Lower lobe of right lung (tissue), 2 donors: ENCODE measurements at places on chromosomes 3 and 15. TPM values are rescaled to one million over a fixed set of nuclear protein-coding genes. Genes with fewer than 3 reads are reported as not detected.

The SLC22A13 gene
- 0.32 TPM for total RNA-seq

The UBA3 gene
- total RNA-seq, result 48.3 TPM

DNA sequence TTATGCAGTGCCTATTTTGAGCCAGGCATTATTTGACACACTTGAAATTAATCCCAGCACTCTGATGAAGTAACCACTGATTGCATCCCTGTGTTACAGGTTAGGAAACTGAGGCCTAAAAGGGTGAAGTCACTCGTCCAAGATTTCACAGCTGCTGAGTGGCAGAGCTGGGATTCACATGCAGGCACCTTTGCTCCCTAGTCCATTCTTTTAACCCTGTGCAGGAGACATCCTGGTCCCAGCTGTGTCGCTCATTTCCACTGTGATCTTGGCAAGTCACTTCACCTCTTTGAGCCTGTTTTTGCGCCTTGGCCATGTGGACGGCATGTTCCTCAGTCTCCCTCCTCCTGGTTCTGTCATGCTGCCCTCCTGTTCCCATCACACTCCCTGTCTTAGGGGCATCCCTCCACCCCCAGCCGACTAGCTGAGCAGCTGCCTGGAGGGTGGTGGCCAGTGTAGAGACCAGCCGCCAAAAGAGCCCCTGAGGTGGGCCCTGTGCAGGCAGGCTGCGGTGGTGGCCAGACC lies 70.6 kb downstream of the SMAD6 start:
- H3K27ac ChIP-seq, result peak overlapping the region; percentile 44
- DNase-seq, result no peak
- H3K27me3 ChIP-seq, result no peaks in the 10 kb centered on the region

DNA sequence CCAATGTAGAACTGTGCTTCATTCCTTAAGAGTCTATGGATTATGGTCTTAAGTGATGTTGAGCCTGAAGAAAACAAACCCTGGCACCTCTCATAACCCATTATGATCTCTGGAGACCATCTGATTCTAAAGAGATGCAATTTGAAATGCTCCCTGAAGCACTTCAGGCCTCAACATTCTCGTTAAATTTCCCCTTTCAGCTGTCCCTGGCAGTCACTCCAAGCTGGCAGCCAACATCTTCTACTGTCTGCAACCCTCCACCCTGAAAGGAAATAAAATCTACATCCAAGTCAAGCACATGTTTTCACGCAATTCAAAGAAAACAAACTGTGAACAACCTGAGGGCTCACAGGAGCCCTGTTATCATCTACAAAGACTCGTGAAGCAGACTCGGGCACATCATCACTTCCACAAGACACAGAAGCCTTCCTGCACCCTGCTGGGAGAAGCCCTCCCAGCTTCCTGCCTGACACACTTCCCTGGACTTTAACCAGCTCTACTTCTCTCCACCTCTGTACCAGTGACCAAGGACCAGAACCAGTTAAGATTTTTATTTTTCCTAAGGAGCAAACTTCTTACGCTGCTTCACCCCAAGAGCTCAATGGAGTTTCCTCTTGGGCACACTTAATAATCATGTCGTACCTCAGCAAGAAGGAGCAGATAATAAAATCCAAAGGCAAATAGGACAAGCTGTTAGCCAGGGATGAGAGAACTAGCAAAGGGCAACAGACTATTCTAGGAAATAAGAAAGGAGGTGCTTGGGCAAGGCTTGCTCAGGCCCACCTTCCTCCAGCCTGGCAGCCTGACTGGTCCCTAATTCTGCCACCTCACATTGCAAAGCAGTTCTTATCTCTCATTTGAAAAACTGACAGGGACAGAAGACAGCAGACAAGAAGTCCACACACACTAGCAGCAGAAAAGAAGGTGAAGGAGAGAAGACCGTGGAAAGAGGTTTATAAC lies 67.1 kb downstream of the MAGI1 start:
- no peaks in the 10 kb centered on the region for H3K27me3 ChIP-seq
- no peaks in the 10 kb centered on the region for H3K36me3 ChIP-seq
- no peak for DNase-seq
- no peak overlapping the region for H3K4me3 ChIP-seq

- H3K4me3 ChIP-seq, result no peak overlapping the region
- no peaks in the 10 kb centered on the region for H3K27me3 ChIP-seq
- no peak overlapping the region for H3K27ac ChIP-seq
- no peaks in the 10 kb centered on the region for H3K36me3 ChIP-seq
- no peak for DNase-seq
- no peaks in the 10 kb centered on the region for H3K4me1 ChIP-seq
Measured at GRCh38 chr3:142267269-142267668, 41.9 kb upstream of the GK5 start.

GRCh38 chr3:56990641-56991015 lies 69.8 kb upstream of the SPATA12 start:
- no peaks in the 10 kb centered on the region for H3K36me3 ChIP-seq
- DNase-seq, result no peak
- H3K27me3 ChIP-seq, result no peaks in the 10 kb centered on the region
- peaks cover 10% of the 10 kb centered on the region for H3K4me1 ChIP-seq
- no peak overlapping the region for H3K27ac ChIP-seq
- no peak overlapping the region for H3K4me3 ChIP-seq

- no peak overlapping the region for H3K4me3 ChIP-seq
- H3K27ac ChIP-seq, result no peak overlapping the region
- DNase-seq, result no peak
- no peaks in the 10 kb centered on the region for H3K36me3 ChIP-seq
- peaks cover 34% of the 10 kb centered on the region for H3K4me1 ChIP-seq
- no peaks in the 10 kb centered on the region for H3K27me3 ChIP-seq
Measured at GRCh38 chr3:120049881-120050539, 44.2 kb downstream of the GSK3B start.

DNA sequence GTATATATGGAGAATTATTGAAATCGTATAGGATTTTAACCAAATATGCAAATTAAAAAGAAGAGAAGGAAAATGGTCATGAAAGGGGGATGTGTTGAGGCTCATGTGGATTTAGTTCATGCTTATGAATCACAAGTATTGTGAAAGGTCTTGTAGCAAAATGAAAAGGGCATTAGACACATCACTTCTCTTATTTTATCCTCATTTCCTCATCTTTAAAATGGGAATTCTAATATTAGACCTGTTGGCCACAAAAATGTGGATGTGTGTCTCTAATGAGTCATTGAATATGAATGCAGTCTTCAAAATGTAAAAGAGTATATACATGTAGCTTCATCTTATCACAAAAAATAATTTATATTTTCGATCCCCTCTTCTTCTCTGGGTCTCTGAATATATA lies 14.9 kb upstream of the ALCAM start:
- H3K27me3 ChIP-seq, result peaks cover 7% of the 10 kb centered on the region
- no peak for DNase-seq

GRCh38 chr3:37136067-37136466 lies 38.3 kb downstream of the LRRFIP2 start:
- H3K4me3 ChIP-seq, result no peak overlapping the region
- H3K27me3 ChIP-seq, result no peaks in the 10 kb centered on the region
- H3K27ac ChIP-seq, result no peak overlapping the region
- no peaks in the 10 kb centered on the region for H3K36me3 ChIP-seq
- peaks cover 24% of the 10 kb centered on the region for H3K4me1 ChIP-seq
